ENCODE measurements at places on chromosomes 12 and 14. TPM values are rescaled to one million over a fixed set of nuclear protein-coding genes. Genes with fewer than 3 reads are reported as not detected.

DNA sequence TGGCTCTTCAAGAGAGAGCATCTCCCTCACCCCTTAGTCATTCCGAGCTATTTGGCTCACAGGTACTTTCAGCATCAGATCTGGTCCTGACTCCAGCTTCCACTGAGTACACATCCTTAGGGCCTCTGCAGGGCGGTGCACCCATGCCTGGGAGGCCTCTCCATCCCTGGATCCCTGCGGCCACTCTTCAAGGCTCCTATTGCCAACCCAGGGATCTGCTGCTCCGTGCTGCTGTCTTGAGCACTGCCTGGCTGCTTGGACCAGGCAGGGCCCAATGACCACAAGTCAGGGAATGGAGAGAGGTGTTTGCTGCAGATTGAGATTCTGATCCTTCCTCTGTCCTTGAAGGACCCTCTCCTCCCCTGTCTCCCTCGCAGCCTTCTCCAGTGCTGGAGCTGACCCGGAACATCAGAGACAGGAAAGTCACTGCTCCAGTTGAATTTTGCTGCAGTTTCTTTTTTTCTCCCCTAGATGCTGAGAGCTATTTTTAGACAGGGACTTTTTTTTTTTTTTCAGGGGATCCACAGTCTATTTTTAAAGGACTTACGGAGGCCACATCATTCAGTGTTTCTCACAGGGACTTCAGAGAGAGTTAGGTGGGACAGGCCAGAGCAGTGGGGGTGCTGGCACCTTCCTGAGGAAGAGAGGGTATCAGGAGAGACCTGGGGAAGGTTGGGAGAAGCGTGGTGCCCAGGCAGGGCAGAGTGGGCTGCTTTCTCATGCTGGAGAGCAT is 50.1 kb upstream of the KCNA1 start:
- no peak for DNase-seq

DNA sequence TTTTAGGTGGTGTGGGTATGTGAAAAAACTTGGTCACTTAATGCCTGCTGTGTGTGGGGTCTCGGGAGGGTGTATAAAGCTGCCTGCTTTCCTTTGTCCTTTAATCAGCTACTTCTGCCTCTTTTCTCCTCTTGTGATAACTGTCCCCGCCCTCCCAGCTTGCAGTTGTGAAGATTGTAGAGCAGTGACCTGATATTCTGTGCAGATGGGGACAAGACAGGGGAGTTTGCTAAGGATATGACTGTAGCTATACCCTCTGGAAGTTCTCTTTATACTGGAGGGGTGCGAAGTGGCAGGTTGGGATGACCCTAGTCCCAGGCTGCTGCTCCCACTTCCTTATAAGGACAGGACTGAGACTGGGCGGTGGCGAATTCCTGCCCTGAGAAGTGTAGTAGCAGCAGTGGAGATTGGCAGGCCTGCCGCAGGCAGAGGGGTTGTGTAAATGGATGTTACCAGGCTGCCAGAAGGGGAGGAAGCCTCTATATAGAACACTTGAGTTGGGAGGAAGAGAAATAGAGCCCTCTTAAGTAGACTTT is 835 bp downstream of the MYL6 start:
- peak; percentile 94 for DNase-seq

- peak; percentile 81 for DNase-seq
Observed at GRCh38 chr14:95496690-95497259, 19.7 kb downstream of the SYNE3 start.

DNA sequence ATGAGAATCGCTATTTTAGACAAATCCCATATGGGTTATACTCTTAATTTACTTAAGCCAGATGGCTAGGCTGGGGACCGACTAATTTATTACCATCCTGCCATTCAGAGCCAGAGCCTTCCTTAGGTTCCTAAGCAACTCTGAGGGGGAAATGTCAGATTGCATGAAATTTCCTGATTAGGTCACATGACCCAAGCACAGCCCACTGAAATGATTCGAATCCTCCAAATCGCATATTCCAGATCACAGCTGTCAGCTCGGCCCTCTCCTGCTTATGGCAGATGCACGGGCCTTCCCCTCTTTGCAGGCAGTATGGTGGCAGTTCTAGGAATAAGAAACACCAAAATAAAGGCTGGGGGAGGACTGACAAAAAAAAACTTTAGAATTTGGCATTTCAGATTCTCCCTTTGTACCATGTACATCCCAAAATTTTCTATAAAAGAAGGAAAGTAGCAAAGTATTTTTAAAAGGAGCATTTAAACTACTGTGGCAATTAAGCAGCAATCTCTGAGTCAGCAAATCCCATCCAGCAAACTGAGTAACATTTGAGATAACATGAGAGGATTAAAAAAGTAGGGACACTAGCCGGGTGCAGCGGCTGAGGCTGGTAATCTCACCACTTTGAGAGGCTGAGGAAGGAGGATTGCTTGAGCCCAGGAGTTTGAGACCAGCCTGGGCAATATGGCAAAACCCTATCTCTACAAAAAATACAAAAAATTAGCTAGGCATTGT is 30.5 kb upstream of the NUDT4 start:
- no peak for DNase-seq

DNA sequence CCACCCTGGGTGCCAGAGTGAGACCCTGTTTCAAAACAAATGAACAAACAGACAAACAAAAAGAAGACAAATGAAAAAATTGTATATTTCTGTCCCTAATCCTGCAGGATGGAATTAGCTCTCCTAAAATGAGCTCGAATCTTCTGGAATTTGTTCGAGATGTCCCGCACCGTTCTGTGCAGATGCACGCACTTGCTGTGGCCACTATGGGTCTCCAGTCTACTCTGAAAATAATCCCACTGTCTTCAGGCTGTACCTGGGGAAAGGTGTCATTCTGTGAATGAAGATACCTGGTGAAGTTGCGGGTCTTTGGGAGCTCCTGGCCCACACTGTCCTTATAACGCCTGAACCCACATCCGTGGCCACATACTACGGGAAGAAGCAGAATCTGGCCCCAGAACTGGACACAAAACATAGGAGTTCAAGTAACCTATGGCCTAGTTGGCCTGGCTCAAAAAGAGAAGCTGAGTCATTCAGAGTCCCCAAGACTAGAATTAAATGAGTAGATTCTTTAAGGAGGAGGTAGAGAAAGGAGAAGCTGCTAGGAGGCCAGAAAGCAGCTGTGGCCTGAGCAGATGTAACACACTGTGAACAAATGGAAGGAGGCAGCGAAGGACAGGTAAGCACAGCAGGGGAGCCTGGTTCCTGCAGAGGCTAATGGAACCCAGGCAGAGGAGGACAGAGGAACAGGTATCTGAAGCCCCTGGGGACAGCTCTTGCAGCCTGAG is 108.6 kb downstream of the FOXN3 start:
- no peak for DNase-seq

DNA sequence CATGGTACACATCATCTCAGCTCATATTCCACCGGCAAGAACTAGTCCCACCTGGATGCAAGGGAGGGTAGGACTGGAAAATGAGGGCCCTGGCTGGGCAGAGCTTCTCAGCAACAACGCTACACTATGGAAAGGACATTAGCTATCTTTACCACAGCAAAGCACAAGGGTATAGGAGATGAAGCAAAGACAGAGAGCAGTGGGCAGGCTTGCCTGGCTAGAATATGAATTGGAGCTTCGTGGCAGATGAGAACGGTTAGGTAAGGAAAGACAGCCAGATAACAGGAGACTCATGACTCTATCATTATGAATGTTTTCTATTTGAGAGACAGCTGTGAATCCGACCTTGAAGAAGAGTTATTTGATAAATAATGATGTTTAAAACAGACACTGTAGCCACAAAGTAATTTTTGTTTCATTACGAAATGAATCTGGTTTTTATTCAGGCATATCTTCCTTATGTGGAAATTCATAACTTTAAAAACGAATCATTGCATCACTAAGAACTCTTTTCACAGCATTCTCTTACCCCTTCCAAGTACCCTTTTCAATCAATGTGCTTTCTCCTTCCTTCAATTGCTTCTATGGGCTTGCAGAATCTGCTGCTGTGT is 59.1 kb upstream of the PCED1B start:
- no peak for DNase-seq

- DNase-seq: peak; percentile 64
Observed at GRCh38 chr14:95493503-95493902, 22.9 kb downstream of the SYNE3 start.

GRCh38 chr12:53014709-53015108 is 8.5 kb downstream of the EIF4B start:
- no peak for DNase-seq

GRCh38 chr12:93860668-93861373 is 183.6 kb downstream of the CRADD start:
- DNase-seq: no peak

- DNase-seq: no peak
Observed at GRCh38 chr12:16949371-16949770, 343.4 kb upstream of the LMO3 start.

- no peak for DNase-seq
Observed at GRCh38 chr14:35429951-35430350, 25.4 kb upstream of the NFKBIA start.

The STYK1 gene
- 0.10 TPM for total RNA-seq

The RNU4-1 gene
- 5,081 TPM for total RNA-seq

The HSPB8 gene
- 181 TPM for total RNA-seq

The SERPINA12 gene
- total RNA-seq: not detected

All from posterior vena cava (tissue), 2 donors.